ENCODE measurements at places on chromosomes 11 and 22.

DNA sequence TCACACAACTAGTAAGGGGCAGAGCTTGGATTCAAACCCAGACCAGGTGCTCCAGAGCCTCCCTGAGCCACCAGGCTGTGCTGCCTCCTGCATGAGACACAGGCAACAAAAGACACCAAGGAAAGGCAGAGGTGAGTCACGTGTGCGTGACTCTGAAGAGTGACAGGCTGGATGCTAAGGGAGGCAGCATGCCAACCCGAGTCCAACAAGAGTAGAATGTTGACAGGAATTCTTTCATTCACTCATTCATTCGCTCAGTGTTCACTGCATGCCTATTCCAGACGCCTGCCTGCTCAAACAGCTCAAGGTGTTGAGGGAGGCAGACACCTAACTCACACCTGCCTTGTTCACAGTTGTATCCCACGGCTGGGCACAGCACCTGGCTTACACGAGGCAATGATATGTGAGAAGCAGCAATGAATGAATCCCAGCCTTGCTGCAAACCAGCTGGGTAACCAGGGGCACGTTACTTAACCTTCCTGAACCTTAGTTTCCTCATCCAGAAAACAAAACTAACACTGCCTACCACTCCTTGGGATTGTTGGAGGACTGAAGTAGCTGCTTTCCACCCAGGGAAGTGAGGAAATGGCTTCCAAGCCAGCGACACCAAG lies 73.8 kb upstream of the ARFGAP3 start:
- no peak for DNase-seq

DNA sequence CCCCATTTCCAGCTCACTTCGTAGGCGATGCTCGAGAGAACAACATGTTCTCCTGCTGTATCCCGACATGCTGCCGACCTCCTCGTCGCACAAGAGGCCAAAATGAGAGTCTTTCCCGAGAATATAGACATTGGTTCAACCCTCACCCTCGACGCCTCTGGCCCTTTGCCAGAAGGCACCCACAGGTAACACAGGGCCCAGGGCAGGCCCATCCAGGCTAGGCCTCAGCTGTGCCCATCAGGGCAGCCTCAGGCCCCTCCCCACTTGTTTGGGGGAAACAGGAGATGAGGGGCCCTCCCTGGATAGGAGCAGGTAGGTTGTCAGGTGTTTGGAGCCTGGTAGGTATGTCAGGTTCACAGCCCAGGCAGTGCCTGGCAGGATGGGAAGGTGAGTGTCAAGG lies 2.7 kb upstream of the RGL4 start:
- no peak for DNase-seq

- DNase-seq, result no peak
These were observed 14.8 kb upstream of the MFNG start for GRCh38 chr22:37500745-37501609.

GRCh38 chr11:76218449-76219178 lies 12.3 kb upstream of the WNT11 start:
- DNase-seq, result no peak

DNA sequence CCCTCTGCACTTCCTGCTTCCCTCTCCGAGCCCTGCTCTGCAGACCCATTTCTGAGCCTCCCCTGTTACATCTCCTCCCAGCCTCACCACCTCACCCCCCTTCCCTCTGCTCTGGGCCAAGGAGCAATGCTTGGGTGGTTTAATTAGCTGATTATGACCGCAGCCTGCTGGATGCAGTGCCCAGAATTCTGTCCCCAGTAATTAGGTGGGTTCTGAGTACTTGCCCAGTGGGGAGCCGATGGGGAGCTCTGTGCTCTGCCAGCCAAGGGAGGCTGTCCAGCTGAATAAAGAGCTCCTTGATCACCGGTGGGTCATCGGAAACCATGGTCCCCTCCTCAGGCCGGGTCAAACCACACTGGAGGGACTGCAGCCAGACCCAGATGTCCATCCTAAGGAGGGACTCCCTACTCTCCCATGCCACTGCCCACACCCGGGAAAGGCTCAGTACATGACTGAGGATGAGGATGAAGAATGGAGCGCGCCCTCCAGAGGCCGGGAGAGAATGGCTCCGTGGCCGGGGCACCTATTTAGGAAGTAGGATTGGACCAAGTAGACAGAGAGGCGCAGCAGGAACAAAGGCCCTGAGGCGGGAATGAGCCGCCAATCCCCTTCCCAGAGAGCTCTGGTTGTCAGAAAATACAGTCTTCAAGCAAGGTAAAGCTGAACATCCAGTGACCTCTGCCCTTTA lies 9.1 kb downstream of the ARRB1 start:
- DNase-seq, result no peak

- DNase-seq, result no peak
These were observed 14.0 kb downstream of the RPS6KA4 start for GRCh38 chr11:64372802-64373597.

DNA sequence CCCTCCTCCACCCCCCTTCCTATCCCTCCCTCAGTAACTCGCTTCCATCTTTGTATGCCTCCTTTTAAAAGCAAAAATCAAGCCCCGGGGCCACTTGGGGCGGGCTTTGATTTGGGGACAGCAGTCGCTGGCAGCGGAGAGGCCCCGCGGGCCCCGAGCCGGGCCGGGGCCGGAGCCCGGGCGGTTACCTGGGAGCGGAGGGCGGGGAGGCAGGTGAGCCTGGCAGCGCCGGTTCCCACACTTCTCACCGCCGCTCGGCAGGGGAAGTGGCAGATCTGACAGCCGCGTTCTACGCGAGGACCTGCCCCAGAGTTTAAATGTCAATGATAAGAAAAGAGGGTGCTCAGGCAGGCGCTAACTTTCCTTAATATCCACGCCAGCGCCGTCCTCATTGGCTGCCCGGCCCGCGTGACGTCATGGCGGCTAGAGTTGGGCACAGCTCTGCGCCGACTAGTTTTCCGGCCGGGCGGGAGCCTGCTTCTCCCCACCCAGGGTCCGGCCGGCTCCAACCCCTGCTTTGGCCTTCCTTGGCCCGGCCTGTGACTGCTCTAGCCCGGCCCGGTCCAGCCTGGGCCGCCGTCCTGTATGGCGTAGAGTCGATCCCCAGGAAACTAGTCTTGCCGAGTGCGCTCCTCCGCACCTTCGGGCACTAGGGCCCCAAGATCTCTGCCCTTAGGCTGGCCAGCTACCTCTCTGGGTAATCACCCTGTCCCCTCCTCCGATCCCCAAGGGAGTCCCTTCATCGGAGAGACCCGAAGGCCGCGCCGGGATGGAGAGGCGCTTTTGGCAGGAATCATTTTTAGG lies 6.7 kb upstream of the PAX6 start:
- no peak for DNase-seq

- DNase-seq, result no peak
These were observed 4.6 kb downstream of the LRRC32 start for GRCh38 chr11:76665921-76666351.

DNA sequence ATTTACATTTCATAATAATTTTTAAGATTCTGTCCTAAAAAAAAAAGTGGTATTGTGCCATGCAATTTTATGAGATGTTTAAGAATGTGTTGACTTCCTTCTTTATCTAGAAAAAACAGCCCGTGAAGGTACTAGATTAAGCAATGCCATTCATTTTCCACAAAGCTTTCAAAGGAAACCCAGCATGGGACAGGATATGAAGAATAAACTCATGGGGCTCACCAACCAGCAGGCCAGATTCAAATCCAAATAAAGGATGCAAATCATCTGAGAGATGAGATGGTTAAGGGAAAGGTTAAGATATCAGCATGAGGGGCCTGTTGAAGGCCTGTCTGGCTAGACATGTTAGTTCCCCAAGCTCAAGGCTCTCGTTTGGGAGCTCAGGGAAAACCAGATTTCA lies 199.1 kb downstream of the SWAP70 start:
- DNase-seq, result no peak

GRCh38 chr11:12435264-12435663 lies 57.9 kb downstream of the PARVA start:
- DNase-seq, result no peak

DNA sequence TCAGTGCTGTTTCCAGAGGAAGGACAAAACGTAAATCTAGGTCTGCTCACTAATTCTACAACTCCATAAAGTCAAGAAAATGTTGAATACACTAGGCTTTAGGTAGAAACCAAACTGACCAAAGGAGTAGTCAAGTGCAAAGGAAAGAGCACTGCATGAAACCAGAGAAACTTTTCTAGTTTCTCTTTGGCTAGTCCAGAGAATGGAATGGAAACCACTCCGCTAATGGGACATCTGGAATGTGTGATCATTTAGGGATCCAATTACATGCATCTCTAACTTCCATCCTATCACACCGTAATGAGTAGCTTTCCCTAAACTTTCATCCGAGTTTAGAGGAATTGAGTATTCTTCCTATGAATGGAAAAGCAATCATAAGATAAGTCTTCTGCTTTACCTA lies 2.4 kb downstream of the OR52M1 start:
- DNase-seq, result no peak

GRCh38 chr11:35541621-35542375 lies 16.4 kb upstream of the PAMR1 start:
- DNase-seq, result peak; percentile 57

DNA sequence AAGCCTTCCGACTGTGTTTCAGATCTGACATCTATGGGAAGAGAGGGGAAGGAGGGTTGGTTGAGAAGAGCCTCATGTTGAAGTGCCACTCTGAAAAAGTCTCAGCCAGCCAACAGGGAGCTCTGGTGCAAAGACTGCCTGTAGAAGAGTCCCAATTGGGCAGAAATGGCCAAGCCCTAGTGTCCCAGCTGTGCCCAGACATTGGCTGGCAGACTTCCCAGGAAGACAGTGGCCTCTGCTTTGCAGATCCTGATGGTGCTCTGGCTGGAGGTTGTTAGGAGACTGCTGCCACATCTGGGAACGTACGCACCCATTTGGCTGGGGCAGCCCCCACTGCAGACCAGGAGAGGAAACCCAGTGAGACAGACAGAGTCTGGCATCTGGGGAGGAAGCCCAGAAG lies 3.2 kb upstream of the PLA2G3 start:
- DNase-seq, result no peak

GRCh38 chr22:32562401-32562800 lies 87.8 kb downstream of the FBXO7 start:
- no peak for DNase-seq

DNA sequence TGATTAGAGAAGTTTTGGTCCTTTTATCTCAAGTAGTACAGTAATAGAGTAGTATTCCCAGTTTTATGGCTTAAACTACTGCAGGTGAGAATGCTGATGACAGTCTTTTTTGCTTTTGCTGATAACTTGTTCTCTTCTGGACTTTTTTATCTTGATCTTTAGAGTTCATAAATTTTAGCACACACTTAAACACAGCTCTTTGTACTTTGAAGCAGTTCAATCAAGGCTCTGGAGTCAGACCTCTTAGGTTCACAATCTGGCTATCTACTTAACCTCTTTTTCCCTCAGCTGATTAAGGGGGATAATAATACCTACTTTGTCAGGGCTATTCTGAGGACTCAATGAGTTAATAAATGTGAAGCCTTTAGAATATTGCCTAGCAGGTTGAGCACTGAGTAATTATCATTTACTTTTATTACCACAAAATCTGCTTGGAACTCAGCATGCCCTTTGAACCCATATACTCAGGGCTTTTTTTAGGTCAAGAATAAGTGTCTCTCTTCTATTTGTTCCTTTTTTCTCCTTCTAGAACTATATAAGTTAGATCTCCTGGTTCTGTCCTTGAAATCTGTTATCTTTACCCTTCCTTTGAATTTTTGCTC lies 51.9 kb downstream of the CSTF3 start:
- no peak for DNase-seq

- no peak for DNase-seq
These were observed 1228.6 kb downstream of the LRRC4C start for GRCh38 chr11:40230821-40231220.

GRCh38 chr11:86099874-86100273 lies 31.0 kb upstream of the PICALM start:
- no peak for DNase-seq

GRCh38 chr11:127105593-127106541 lies 105.3 kb upstream of the KIRREL3 start:
- DNase-seq, result peak; percentile 80

GRCh38 chr11:16239141-16240105 lies 116.9 kb downstream of the SOX6 start:
- DNase-seq, result no peak

DNA sequence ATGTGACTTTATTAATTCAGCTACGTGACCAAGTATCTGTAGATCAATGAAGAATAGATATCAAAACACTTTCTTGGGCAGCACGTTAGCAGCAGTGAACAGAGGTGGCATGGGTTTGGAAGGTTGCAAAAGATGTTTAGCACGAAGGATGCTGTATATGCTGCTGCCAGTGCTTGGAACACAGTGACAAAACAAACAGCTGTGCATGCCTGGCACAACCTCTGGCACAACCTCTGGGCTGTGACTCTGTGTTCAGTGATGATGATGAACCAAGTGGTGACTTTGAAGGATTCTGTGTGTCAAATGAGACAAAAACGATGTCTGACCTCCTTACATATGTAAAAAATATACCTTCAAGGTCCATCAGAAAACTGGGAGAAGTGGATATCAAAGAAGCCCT lies 104.7 kb downstream of the TBC1D22A start:
- DNase-seq, result no peak

DNA sequence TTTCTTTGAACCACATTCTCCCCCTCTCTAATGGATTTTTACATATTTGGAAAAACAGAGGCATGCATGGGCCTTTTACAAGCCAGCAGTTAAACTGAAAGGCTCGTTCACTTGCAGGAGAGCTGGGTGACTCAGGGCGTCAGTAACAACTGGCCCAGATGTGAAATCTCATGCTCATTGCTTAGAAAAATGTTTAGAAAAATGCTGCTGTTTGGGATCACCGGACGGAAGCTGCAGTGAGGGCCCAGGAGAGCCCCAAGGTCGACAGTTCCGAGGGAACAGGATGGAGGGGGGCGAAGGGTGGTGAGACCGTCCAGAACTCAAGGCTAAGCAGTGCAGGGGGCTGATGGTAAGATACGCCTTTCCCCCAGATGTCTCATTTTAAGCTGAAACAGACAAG lies 41.7 kb upstream of the SMTN start:
- no peak for DNase-seq

DNA sequence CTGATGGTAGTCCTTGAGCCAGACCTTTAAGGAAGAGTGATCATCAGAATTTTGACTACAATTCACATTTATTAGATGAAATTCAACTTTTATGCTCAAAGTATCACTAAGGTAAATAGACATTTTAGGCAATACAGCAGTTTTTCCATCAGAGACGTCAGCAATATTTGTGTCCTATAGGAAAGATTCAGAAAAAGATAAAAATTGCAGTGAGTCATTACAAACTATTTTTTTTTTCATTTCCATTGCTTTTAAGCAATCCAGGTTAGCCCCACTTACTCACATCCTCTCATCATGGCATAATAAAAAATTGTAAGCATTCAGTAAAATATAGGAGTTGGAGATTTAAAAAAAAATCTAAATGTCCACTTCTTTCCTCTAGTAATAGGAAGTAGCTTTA lies 46.9 kb downstream of the MSANTD4 start:
- no peak for DNase-seq

DNA sequence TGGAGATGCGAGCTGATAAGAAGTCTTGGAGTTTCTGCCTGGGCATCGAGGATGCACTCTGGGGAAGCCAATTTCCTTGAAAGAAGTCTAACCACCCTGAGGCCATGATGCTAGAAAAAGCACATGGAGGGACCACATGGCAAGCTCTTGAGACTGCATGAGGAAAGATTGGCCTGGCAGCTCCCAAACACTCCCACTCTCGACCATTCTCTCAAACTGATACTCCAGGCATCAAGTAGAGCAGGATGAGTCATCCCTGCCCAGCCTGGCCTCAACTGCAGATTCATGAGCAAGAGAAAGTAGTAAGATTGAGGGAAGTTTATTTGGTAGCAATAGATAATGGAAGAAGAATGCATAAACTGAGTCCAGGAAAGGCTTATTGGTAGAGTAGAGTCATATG lies 194.3 kb downstream of the KIF18A start:
- no peak for DNase-seq
